ENCODE measurements at places on chromosomes 2 and 18.
A peak's percentile ranks its signal among the peaks of the same experiment; 100 is the strongest.

GRCh38 chr2:217864963-217865772 is 137.6 kb downstream of the TNS1 start:
- DNase-seq = no peak

DNA sequence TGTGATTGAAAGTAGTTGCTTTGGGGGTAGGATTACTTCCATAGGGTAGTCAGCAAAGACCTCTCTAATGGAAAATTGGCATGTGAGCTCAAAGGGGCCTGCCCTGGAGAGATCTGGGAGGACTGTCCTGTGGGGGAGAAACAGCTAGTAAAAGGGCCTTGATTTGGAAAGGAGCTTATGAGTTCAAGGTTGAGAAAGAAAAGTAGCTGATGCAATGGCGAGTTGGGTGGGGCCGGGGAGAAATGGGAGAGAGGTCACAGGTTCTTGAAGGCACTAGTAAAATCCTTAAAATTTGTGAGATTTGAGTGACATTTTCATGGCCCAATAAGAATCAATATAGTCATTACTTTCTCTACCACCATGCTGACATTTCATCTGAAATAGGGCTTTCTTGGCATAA is 82.0 kb upstream of the CCDC195 start:
- no peak for DNase-seq

DNA sequence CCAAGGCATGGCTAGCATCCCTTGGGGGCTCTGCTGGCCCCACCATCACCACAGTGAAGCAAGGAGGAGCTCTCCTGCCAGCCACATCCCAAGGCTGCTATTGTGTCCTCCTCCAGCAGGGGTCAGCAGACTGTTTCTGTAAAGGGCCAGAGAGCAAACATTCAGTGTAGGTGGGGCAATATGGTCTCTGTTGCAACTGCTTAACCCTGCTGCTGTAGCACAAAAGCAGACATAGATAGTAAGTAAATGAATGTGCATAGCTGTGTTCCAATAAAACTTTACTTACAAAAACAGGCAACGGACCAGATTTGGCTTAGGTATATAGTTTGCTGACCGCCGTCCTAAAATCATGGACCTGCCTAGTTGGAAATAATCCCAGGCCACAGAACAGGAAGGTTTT is 36.4 kb upstream of the ZBTB7C start:
- peak; percentile 86 for DNase-seq

DNA sequence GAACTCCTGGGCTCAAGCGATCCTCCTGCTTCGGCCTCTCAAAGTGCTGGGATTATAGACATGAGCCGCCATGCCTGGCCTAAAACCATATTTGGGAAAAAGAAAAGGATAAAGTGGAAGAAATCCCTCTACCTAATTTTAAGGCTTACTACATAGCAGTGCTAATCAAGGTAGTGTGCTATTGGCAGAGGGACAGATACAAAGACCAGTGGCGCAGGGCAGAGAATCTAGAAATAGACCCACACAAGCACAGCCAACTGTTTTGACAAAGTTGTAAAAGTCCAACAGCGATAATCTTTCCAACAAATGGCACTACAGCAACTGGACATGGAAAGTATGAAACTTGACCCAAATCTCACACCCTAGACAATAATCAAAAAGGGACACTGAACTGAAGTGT is 138.4 kb downstream of the TFCP2L1 start:
- no peak for DNase-seq

DNA sequence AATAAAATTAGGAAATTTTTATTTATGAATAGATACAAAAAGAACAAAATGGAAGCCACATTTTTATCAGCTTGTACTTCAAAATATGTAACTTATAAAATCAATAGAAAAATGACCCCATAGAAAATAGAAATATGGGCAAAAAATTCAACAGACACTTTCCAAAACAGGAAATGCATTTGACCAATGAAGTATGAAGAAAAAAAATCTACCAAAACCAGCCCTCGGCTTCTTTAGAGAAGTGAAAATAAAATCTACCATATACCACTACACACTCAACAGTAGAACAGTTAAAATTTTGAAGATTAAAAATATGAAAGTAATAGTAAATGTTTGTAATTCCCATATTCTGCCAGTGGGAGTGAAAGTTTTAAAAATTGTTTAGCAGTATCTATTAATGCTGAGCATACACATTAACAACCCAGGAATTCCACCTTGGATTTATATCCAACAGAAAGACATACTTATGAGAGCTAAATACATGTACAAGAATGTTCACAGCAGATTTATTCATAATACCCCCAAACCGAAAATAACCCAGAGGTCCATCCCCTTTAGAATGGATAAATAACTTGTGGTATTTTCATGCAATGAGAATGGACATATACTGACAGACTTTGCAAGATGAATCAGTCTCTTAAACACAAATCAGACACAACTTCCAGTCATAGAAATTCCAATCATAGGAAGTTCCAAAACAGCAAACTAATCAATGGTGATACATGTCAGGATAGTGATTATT is 318.0 kb downstream of the FIGN start:
- peak; percentile 72 for DNase-seq

GRCh38 chr2:217922101-217923006 is 80.4 kb downstream of the TNS1 start:
- DNase-seq = no peak

DNA sequence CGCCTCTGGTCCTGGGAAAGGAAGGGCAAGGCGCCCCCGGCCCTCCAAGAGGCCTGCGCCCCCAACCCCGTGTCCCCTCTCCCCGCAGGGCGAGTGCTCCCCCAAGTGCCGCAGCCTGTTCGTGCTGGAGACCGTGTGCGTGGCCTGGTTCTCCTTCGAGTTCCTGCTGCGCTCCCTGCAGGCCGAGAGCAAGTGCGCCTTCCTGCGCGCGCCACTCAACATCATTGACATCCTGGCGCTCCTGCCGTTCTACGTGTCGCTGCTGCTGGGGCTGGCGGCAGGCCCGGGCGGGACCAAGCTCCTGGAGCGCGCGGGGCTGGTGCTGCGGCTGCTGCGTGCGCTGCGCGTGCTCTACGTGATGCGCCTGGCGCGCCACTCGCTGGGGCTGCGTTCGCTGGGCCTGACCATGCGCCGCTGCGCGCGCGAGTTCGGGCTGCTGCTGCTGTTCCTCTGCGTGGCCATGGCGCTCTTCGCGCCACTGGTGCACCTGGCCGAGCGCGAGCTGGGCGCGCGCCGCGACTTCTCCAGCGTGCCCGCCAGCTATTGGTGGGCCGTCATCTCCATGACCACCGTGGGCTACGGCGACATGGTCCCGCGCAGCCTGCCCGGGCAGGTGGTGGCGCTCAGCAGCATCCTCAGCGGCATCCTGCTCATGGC is 52.4 kb downstream of the SLC66A2 start:
- DNase-seq = no peak

- DNase-seq = no peak
These were observed 90.0 kb downstream of the COMMD1 start for GRCh38 chr2:61995515-61995914.

DNA sequence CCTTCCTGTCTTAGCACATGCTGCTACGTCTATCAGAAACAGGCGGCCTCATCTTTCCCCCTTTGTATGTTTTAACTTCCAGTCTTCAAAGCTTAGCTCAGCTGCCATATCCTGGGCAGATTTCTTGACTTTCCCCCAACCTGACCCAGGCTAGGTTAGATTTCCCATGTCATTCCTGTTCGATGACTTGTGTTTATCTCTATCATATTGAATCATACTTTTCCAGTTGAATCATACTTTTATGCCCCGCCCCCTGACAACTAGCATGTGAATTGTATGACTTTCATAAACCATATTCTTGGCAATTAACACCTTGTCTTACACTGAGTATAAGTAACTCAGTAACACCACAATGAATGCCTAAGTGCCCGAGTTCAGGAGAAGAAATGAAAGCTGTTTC is 128.3 kb downstream of the CYRIA start:
- no peak for DNase-seq

DNA sequence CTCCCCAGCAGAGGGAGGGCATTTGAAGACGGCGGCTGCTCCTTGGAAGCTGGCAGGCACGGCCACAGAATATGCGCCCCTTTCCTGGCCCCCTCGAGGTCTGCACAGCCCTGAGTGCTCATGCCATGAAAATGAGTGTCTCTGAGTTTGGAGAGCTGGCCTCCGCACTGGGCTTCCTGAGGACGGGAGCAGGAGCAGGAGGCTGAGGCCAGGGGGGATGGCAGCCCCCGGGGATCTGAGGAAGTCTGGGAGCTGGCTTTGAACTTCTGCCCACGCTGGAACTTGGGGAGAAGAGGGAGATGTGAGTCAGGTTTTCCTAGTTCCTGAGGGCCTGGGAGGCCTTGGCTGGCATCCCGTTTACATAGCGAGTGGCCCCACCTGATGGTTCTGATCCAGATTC is 47.0 kb downstream of the RRM2 start:
- DNase-seq = no peak

DNA sequence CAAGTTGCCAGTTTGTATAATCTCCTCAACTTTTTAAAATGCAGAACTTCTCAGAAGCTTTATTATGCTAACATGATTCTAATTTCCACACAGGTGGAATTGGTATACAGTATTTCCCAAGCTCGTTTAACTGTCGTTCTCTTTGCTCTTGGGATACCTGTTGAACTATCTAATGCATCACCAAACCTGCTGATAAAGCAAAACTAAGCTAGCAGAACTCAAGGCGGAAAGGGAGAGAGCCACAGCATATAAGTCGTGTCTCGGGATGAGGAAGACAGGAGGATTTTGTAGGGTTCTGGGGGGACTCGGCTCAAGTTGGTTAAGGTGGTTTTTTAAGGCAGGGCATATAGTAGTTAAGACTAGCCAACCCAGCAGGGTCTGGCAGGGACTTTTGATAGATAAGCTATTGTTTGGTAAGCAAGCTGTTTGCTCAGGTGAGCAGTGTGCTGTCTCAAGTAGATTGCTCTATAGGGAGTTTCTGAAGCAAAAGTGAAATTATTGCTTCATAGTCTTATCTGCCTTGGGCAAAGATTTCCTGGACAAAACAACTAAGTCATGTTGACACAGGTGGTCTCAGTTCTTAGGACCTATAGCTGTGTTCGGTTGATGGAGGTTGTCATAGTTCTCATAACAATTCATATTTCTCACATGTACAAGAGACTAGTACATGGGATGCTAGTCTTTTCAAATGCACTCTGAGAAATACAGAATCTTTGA is 28.2 kb upstream of the CHRNA1 start:
- no peak for DNase-seq

DNA sequence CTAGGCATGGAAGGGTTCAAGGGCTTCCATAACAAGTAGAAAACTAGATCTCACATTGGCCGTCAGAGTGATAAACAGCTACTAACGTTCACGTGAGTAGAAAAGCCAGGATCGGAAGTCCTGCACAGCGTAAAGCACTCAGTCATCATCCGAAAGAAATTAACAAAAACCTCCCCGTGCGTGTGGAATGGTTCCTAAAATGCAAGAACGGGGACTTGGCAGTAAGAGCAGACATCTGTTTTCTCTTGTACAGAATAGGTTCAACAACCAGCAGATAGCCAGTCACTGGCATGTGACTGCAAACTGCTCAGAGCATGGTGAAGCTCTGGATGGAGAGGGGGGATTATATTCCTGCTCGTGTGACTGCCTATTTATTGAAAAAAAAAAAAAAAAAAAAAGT is 106.9 kb upstream of the ITGB6 start:
- DNase-seq = no peak

DNA sequence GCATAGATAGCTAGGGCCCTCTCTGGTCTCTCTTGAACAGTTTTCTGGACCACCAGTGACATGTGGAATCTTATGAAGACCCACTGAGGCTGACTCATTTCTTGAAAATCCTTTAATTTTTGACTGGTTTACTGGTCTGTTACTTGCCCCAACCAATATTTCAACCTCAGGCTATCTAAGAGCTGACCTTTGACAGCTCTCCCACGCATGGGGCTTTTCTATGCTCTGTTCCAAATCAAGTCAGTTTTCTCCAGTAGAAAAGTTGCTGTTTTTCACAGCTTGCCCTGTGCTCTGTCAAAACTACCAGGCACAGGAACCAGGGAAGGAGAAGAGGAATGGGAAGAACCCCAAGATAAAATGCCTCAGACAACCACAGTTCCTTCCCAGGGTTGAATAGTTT is 46.0 kb upstream of the MTIF2 start:
- DNase-seq = no peak

DNA sequence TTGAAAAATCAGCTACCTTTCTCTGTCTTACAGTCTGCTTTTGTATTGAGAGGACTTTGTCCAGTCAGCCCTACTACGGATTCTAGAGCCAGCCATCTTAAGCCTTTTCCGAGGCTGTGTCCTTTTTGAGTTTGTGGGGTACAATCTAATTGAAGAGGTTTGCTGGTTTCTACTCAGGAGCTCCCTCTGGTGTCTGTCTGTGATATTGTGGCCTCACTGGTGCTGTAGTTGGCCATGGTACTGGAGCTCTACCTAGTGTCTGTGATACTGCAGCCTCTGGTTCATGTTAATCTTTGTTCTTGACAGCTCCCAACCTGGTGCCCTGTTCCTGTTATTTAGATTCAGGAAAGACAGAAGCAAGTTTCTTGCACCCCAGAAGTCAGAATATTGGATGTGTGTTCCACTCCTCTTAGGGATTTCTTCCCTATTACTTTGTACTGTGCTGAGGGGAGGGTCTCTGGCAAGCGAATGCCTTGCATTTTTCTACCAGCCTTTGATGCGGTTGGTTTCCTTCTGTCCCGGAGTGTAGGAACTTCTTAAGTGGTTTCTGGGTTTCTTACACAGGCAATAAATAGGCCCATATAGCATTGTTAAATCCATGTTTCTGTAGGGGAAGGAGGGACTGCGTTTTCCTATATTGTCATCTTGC is 78.5 kb downstream of the ACSL3 start:
- peak; percentile 77 for DNase-seq

DNA sequence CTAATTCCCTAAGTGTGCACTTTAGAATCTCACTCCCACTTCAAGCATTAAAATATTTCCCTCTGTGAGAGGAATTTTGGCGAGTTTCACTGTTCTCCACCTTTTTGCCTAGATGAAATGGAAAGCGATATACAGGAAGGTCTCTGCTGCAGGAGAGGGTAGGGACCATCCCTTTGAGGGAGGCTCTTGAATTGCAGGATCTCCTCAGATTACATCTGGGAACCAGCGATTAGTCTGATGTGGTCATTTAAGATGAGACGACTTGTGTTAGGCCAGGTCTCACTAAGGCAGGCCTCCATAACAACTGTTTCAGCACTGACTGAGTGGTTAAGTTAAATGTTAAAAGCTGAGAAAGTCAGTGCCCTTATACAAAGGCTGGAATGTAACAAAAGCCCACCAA is 74.6 kb downstream of the ARL6IP6 start:
- no peak for DNase-seq

GRCh38 chr2:152431370-152432098 is 96.6 kb downstream of the FMNL2 start:
- DNase-seq = no peak

DNA sequence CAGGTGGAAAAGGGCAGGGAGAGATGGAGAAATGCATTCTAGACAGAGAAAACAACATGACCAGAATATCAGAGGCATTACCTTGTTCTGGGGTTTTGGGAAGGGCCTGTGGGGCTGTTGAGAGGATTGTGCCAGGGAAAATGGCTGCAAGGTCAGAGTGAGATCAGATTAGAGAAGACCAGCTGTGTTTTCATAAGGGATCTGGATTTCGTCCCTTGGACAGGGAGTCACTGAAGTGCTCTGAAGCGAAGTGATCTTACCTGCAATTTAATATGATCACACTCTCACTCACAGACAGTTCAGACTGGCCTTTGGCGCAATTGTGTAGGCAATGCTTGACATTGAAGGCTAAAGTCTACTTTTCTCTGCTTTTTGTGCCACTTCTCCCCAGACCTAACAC is 20.3 kb upstream of the REG3G start:
- DNase-seq = no peak

All from MV-4-11 (cell line).